ENCODE measurements at places on chromosomes 3 and 15.

DNA sequence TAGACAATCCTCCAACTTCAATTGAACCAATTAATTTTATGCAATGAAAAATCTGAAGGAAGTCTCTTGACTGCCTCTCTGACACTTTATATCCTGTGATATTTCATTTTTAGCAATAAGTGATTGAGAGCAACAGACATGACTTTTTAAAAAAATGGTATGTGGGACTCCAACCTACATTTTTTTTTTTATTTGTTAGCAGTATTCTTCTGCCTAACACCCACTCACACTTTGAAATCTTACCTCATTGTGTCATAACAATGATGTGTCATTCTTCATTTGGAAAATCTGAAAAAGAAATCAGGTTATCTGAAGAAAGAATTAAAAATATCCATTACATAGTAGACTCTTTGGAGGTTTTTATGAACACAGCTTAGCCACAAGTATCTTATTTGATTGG is 541.3 kb upstream of the KCNMB2 start:
- DNase-seq = no peak

GRCh38 chr15:31485911-31486461 is 159.4 kb downstream of the KLF13 start:
- DNase-seq = no peak

- no peak for DNase-seq
These were observed 38.8 kb downstream of the CRTAP start for GRCh38 chr3:33152363-33153360.

- no peak for DNase-seq
These were observed 80.6 kb upstream of the RNF7 start for GRCh38 chr3:141657516-141657915.

GRCh38 chr3:197366301-197367044 is 68.1 kb upstream of the DLG1 start:
- DNase-seq = no peak

GRCh38 chr3:108312656-108313055 is 16.3 kb downstream of the HHLA2 start:
- no peak for DNase-seq

DNA sequence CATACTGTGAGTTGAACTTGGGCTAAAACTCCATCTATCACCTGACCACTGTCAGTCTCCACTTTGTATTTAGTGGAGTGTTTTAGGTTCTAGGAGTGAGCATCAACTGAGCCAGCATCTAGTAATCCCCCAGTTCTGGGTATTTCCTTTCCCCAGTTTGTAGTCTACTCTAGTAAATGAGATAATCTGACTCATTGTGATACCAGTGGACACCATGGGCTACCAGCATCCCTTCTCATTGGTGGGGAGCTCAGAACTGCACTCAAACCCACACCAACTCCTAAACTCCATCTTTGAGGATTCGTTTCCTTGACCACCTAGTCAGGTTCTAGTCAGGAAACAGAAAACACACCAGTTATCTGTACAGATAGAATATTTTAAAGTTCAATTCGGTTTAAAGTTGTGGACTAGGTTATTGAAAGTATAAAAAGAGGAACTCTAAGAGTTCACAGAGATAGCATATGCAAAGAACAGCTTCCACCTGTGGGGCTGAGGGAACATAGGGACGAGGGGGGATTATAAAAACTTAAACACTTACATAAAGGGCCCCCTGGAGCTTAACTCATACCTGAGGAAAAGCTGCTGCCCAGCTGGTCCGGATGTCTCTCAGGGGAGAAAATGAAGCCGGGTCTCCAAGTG is 36.0 kb downstream of the LEO1 start:
- DNase-seq = no peak

Measured in effector CD4-positive, alpha-beta T cell (primary cell).